ENCODE measurements at places on chromosomes 4 and X.

DNA sequence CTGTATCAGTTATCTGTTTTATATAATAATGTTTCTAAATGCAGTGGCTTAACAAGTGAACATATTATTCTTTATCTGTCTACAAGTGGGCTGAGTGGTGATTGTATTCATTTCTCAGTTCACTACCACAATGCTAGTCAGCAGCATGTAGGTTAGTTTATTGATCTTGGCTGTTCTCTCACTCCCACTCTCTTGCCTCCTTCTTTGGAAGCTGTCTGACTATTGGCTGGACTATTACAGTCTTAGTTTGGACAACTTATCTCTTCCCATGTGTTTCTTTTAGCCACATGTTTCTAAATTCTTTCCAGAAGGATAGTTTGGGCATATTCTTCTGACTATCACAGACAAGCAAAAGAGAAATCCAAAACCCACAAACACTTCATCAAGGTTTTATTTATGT lies 459.5 kb upstream of the AGA start:
- DNase-seq: no peak

GRCh38 chr4:166335256-166335938 lies 462.4 kb downstream of the TLL1 start:
- no peak for DNase-seq

DNA sequence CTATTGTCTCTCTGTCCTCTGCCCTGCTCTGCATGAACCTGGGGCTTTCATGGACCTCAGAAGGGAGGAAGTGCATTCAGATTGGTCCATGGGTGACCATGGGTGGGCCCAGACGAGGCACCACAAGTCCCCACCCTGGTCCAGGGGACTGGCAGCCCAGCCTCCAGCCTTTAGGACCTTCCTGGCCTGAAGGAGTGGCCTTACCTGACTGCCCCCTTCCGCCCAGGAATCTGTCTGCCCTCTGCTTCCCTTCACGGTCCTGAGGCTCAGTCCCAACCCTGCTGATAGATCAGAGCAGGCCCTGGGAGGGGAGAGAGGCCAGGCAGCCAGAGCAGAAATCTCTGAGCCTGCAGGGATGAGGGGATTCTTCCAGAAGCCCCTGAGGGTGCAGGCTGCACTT lies 455.4 kb downstream of the PCDH18 start:
- DNase-seq: no peak

GRCh38 chrX:20727447-20727846 lies 460.7 kb upstream of the RPS6KA3 start:
- no peak for DNase-seq

- no peak for DNase-seq
Measured at GRCh38 chrX:19911784-19912183, 24.4 kb upstream of the SH3KBP1 start.

GRCh38 chr4:176236946-176237345 lies 32.1 kb downstream of the ASB5 start:
- DNase-seq: no peak

GRCh38 chrX:15606136-15606535 lies 5.4 kb upstream of the ACE2 start:
- no peak for DNase-seq

All from H1 (cell line).